ENCODE measurements at places on chromosomes 16 and 17. TPM values are rescaled to one million over a fixed set of nuclear protein-coding genes. Genes with fewer than 3 reads are reported as not detected.

The KRTAP1-5 gene
- total RNA-seq: not detected

The MYH3 gene
- total RNA-seq: 32.2 TPM

The SHISA9 gene
- not detected for total RNA-seq

The SECTM1 gene
- total RNA-seq: 258 TPM

The RBFOX1 gene
- total RNA-seq: not detected

GRCh38 chr16:87778476-87778829 lies 12.7 kb upstream of the KLHDC4 start:
- no peaks in the 10 kb centered on the region for H3K27me3 ChIP-seq
- DNase-seq: no peak
- no peak overlapping the region for H3K4me3 ChIP-seq
- H3K27ac ChIP-seq: no peak overlapping the region
- H3K4me1 ChIP-seq: peaks cover 16% of the 10 kb centered on the region

The ITGAD gene
- not detected for total RNA-seq

DNA sequence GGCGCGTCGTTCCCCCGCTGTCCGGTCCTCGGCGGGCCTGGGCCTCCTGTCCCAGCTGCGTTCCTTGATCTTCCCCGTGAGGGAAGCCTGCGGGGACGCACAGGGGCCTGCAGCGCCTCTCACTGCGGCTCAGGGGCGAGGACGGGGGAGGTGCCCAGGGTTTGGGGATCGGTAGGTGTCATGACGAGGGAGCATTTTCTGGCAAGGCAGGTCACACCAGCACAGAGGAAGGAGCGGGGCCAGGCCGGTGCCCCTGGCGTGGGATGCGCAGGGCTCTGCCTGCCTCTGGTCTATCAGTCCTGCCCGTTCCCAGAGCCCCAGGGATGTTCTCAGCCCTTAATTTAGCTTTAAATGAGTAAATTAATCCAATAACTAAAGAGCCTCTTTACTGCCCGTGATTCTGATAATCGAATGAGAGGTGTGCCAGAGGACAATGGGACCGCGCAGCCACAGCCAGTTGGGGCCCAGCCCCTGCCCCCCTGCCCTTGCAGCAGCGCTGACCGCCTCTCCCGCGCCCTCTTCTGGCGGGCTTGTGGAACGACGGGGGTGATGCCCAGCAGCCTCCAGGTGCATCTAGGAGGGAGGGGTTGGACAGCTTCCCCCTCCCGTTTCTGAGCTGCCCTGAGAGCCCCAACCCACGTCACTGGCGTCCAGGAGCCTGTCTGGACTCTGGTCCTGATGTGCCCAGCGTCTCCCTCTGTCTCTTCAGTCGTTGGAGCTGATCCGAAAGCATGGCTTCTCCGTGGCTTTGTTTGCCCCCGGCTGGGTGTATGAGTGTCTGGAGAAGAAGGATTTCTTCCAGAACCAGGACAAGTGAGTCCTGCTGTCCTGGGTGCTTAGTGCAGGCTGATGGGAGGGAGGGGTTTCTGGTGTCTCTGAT lies 7.9 kb downstream of the ENGASE start:
- no peak overlapping the region for H3K4me3 ChIP-seq
- H3K27ac ChIP-seq: no peak overlapping the region
- H3K4me1 ChIP-seq: no peaks in the 10 kb centered on the region
- H3K36me3 ChIP-seq: peaks cover 86% of the 10 kb centered on the region
- peak; percentile 60 for DNase-seq

DNA sequence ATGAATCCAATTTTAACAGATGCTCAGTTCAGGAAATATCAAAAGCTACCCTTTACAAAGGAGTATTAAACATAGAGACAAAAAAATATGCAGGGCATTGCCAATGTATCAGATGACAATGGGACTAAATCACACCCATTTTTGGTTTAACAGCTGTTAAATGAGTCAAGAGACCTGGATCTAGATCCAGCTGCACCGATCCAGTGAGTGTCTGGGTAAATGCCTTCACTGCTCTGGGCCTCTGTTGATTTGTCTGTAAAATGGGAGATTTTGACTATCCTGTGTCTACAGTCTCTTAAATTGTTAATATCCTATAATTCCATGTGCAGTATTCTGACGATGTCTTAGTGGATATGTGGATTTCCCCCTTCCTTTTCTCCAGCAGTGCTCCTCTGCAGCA lies 16.4 kb downstream of the KRT23 start:
- no peak overlapping the region for H3K4me3 ChIP-seq
- H3K36me3 ChIP-seq: no peaks in the 10 kb centered on the region
- no peaks in the 10 kb centered on the region for H3K27me3 ChIP-seq
- no peak overlapping the region for H3K27ac ChIP-seq

The ZNF594 gene
- total RNA-seq: 23.9 TPM

GRCh38 chr16:3776316-3776715 lies 59.0 kb upstream of the TRAP1 start:
- H3K27me3 ChIP-seq: no peaks in the 10 kb centered on the region
- no peak for DNase-seq
- no peak overlapping the region for H3K27ac ChIP-seq
- H3K4me3 ChIP-seq: no peak overlapping the region

GRCh38 chr17:16886655-16887322 lies 85.1 kb downstream of the TNFRSF13B start:
- no peak for DNase-seq
- H3K27me3 ChIP-seq: no peaks in the 10 kb centered on the region
- no peaks in the 10 kb centered on the region for H3K4me1 ChIP-seq
- H3K36me3 ChIP-seq: no peaks in the 10 kb centered on the region
- H3K4me3 ChIP-seq: no peak overlapping the region
- no peak overlapping the region for H3K27ac ChIP-seq

DNA sequence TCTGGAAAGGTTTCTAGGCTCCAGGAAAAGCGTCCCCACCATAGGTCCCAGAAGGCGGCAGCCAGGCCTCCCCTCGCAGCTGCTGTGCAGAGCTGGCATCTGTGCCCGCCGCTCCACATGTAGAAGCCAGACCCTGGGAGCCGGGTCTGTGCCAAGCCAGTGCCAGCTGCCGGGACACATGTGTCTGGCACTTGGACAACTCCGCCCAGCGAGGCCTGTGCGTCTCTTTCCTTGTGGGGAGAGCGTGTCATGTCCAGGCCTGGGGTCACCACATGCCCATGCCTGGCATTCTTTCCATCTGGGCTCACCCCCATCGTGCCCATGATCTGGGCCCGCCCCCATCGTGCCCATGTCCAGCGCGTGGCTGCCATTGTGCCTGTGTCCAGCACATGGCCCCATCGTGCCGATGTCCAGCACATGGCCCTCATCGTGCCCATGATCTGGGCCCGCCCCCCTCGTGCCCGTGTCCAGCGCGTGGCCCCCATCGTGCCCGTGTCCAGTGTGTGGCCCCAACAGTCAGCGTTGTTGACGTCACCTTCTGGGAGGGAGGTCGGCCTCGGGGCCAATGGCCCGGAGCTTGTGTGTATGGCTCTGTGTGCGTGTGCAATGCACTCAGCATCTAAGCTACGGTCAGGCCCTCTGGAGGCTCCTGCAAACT lies 13.3 kb upstream of the ACSF3 start:
- no peak overlapping the region for H3K27ac ChIP-seq
- DNase-seq: no peak
- no peaks in the 10 kb centered on the region for H3K4me1 ChIP-seq

- no peaks in the 10 kb centered on the region for H3K36me3 ChIP-seq
- H3K4me1 ChIP-seq: no peaks in the 10 kb centered on the region
- no peak overlapping the region for H3K4me3 ChIP-seq
- no peak overlapping the region for H3K27ac ChIP-seq
- no peaks in the 10 kb centered on the region for H3K27me3 ChIP-seq
- no peak for DNase-seq
These were observed 51.1 kb upstream of the MEAK7 start for GRCh38 chr16:84555418-84556196.

The DHRS7C gene
- not detected for total RNA-seq

All from Peyer's patch (tissue), 4 donors.